Frontal cortex (tissue), 4 donors: ENCODE measurements at places on chromosomes 2 and 18.
A peak's percentile ranks its signal among the peaks of the same experiment; 100 is the strongest.

- DNase-seq = no peak
These were observed 20.4 kb upstream of the SANBR start for GRCh38 chr2:61045226-61045625.

GRCh38 chr2:17981936-17982335, 103.5 kb downstream of the KCNS3 start:
- no peak for DNase-seq

DNA sequence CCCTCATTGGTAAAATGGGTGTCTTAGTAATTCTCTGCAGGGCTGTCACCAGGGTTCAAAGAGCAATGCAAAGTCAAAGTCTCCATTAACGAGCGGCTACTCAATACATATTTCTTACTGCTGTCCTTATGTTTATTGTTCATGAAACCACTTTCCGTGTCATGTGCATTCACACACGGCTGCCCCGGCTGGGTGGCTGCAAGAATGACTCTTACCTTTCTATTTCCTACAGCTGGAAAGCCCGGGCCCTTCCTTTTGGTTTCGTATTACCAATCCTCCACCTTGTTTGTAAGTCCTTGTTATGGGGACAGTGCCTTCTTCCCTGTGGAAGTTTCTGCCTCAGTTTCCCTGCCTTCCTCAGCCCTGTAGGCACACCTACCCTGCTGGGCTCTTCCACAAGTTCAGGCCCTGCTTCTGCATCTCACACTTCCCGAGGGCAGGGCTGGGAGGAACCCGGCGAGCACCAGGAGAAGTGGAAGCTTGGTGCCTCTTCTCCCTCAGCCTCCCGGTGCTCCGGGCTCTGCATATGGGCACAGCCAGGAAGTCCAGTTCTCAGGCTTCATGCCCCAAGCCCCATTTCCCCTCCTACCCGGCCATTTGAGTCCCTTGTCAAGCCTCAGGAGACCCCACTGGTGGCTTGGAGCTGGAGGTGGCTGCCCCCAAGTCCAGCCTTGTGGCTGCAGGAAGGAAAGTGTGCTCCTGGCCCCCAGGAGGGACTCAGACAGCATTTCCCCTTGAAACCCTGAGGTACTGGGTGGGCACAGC, 18.7 kb upstream of the ACKR3 start:
- DNase-seq = no peak

DNA sequence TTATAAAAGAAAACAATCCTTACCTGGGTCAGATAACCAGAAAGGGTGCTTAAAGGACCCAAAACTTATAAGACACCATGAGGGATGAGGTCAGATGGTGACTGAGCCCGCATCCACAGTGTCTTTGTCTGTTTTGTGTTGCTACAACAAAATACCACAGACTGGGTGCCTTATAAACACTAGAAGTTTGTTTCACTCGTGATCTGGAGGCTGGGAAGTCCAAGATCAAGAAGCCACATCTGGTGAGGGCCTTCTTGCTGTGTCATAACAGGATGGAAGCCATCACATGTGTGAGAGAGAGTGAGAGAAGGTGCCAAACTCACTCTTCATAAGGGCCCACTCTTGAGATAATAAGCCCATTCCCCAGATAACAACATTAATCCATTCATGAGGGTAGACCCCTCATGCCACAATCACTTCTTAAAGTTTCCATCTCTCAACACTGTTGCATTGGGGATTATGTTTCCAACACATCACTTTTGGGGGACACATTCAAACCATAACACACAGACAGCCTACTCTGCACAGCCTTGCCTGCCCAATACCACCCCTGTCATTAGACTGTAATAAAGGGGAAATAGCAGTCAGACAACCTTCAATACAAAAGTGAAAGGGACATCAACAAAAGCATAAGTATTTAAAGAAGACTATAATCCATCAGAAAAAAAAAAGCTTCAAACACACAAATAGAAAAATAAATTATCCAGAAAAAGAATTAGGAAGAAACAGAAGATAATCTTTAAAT, 249.8 kb downstream of the ANAPC1 start:
- no peak for DNase-seq

GRCh38 chr2:119366649-119367471, at the start of the genes C2orf76 and DBI:
Gene C2orf76 (minus strand): TSS chr2:119366834. CDS start chr2:119339959, 26,875 bp downstream.
Gene DBI (plus strand): TSS chr2:119366977. CDS start chr2:119367052, 75 bp downstream.
- peak; percentile 91 for DNase-seq

- no peak for DNase-seq
These were observed 7.1 kb upstream of the SOS1 start for GRCh38 chr2:39127973-39128372.

GRCh38 chr2:9380702-9381628, 42.4 kb downstream of the ITGB1BP1 start:
- DNase-seq = no peak

DNA sequence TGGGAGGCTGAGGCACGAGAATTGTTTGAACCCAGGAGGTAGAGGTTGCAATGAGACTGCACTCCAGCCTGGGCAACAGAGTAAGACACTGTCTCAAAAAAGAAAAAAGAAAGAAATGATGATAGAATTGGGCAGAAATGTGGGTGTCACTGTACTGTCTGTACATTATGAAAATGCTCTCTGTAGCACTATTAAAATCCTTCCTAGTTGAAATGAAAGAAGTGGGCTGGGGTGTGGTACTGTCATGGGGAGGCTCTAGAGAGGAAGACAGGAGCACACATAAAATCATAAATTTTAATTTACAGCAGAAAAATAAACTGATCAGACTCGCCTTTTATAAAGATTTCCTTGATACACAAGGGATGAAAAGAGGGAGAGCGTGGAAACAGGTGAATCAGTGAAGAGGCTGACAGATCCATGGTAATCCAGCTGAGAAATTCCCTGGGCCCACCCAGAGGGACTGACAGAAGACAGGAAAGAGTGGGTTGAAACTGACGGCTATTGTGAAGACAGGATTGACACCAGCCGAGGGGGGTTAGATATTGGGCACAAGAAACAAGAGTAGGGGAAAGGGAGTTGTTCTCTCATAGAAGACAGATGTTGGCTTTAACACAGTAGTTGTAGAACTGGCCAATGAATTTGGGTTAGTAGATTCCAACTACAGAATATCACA, 96.4 kb upstream of the ATL2 start:
- no peak for DNase-seq

DNA sequence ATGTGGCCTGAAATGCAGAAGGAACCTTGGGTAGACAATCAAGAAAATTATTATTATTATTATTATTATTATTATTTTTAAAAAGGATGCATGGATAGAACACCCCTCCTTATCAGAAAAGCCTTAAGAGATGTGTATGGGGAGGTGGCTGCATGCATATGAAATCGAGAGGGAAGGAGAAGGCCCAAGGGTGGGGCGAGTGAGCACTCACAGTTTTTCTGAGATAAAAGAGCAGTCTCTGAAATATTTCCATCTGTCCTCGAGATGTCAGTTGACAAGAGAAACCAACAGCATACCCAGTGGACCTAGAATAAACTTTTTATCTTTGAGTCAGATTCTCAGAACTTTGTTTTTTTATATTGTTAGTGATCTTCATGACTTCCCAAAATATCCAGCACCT, 282.9 kb downstream of the GPD2 start:
- DNase-seq = no peak

GRCh38 chr2:69177785-69178636, 165.0 kb downstream of the ANTXR1 start:
- peak; percentile 39 for DNase-seq

- no peak for DNase-seq
These were observed 311.9 kb downstream of the CCDC178 start for GRCh38 chr18:33128581-33128980.

DNA sequence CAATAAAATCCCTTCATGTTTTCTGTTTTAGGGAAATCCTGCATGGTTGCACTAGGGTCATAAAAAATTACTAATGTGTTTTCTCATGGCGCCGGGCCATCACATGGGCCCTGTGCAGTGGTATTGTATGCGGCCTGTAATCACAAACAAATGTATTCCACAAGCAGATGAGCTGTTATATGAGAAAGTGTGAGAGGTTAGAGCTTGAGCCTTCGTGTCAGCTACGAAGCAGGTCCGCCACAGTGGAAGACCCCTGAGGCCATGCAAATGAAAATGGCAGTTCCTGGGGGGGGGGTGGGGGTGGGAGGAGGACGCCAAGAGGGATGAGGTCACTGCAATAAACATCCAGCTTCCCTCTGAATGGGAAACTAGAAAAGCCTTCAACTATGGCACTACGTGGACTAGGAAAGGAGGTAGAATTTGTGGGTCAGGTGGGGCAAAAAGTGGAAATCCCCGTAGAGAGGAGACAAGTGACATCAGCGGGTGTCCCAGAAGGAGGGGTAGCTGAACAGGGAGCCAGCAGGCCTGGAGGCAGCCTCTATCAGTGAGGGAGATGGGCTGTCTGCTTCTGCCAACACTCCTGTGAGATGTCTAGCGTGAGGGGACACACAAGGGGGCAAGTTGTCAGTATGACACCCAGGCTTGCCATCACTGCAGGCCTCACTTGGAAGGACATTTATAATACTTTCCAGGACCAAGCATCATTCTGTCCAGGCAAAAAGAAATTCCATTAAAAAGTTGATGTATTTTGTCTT, 130.3 kb upstream of the CTAGE1 start:
- DNase-seq = no peak

DNA sequence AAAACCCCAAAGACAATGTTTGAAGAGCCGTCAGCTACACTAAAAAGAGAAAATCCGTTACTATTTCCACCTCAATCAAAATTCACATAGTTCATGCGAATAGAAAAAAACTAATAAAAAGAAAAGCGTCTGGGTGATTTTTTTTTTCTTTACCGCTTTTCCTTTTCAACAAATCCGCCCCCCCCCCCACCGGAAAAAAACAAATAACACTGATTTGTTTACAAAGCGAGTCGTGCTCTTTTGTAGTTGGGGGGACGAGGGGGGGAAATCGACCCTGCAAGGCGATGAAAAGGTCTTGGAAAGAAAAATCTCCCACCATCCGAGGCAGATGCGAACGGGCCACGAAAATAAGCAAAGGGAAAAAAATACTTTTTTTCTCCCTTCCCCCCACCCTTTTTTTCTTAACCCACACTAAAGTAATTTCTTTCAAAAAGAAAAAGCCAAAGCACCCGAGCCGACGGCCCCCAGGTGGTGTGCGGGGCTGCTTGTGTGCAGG, 638 bp downstream of the ZNF521 start:
- no peak for DNase-seq

DNA sequence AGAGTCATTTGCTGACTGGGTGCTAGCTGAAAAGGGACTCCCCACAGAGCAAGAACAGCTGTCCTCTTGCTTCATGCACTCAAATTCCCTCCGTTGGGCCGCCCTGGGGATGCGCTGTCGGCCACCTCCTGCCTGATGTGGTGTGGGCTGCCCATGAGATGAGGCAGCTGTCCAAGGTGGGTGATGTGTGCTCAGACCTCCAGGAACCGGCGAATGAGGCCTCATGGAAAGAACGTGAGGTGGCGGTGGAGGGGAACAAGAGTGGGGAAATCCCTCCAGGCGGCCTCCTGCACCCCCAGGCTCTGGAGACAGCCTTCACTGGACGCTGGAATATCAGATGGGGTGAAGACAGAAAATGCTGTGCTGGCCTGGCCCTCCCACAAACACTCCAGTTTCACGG, 79.8 kb downstream of the LONRF2 start:
- DNase-seq = no peak

DNA sequence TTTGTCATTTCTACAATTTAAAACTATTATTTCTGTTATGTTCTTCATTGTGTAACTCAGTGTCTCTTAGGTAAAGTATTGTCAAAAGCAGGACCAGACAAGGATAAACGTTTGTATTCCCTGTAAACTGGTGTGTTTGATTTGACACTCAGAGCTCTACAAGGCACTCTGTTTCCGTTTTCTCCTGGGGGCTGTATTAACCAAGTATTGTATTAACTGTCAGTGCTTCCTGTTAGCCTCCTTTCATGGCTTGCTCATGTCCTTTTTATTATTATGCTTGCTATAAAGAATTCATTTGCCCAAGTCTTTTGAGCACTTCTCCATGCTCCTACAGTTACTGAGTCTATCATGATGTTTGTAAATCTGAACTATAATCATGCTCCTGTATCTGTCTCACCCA, 323.7 kb downstream of the LPIN1 start:
- no peak for DNase-seq

- no peak for DNase-seq
These were observed 31.6 kb upstream of the FZD5 start for GRCh38 chr2:207801259-207801658.

DNA sequence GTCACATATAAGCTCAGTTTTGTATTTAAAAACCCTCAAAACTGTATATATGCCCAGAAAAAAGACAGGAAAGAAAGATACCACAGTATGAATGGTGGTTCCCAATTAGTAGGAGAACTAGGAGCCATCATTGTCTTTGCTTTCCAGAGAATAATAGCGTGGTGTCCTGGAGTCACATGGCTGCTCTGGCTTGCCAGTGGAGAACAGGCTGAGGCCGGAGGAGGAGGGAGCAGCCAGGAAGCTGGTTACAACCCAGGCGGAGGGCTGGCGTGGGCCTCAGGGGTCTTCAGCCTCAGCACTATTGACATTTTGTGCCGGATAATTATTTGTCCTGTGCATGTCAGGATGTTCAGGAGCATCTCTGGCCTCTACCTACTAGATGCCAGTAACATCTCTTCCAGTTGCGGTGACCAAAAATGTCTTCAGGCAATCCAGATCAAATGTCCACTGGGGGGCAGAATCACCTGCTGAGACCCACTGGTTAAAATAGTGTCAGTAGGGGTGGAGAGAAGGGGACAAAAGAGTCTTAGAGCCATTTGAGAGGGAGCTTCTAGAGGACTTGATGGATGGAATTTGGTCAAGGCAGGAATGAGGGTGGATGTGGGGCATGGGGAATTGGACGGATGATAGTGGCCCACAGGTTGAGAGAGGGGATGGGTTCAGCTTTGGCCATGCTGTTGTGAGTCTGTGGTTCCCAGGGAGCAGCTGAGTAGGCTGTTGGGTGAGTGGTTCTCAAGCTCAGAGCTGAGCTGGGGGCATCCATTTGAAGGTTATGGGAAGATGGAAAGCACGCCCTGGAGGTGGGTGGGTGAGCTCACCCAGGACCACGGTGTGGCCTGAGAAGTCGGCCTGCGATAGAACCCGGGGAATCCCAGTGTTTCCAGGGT, 144.9 kb downstream of the AGAP1 start:
- no peak for DNase-seq

DNA sequence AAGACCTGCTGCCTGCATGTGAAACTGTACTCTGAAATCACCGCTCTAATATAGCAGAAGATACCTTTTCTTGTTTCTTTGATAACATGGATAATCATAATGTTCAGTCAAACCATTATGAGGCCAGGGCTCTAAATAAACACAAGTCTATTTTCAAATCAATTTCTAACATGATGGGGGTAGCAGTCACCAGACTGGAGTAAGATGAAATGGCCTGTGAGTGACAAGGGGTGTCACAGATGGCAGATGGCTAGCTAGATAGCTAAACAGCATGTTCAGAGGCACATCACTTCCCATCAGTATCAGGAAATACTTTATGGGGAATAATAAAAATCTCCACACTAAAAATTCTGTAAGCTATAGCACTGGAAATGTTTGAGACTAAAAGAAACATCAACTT, 14.0 kb downstream of the MBD2 start:
- DNase-seq = no peak

GRCh38 chr18:33839452-33840211, 261.6 kb downstream of the ASXL3 start:
- DNase-seq = peak; percentile 33
